ENCODE measurements at places on chromosomes 7 and 10.

GRCh38 chr7:154986200-154986945 is 16.6 kb downstream of the PAXIP1 start:
- no peak for DNase-seq

DNA sequence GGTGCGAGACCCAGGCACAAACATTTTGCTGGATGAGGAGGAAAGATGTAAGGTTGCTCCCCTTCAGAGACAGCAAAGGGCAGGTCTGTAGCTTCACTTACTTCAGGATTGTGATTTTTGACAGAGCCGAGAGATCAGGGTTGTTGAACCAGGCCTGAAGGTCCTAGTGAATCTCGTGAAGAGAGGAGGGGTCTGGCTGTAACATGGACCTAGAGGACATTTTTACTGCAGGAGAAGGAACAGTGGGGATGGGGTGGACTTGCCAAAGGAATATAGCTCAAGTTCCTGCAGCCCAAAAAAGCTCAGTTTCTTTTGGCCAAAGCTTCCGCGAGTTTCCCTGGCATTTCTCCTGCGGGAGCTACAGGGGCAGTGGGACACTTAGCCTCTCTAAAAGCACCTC is 976 bp upstream of the EGFR start:
- no peak for DNase-seq

DNA sequence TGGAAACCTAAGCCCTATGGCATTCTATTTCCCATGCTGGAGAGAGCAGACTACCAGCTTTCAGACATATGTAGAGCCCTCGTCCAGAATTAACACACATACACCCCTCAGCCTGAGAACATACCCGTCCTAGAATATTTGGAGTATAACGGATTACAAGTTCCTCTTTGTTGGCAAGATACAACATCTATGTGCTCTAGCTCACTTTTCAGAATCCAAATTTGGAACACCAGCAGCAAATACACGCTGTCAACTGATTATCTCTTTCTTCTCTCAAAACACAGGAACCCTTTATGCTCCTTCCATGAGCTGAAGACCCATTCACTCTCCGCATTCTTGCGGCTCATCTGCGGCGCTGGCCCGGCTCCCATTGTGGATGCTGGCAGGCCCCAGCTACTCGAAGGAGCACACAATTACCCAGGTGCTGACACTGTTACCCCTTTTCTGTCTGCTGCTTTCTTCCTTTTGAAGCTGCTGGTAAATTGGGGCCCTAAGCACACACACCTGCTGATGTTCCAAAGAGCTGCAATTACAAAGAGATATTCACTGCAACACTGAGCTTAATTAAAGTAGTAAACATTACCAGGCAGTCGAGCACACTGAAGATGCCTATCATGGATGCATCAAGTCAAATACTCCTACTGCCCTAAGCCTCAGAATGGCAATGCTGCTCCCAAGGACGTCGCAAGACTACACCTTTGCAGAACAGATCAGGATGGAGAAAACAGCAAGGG is 70.0 kb downstream of the VOPP1 start:
- no peak for DNase-seq

DNA sequence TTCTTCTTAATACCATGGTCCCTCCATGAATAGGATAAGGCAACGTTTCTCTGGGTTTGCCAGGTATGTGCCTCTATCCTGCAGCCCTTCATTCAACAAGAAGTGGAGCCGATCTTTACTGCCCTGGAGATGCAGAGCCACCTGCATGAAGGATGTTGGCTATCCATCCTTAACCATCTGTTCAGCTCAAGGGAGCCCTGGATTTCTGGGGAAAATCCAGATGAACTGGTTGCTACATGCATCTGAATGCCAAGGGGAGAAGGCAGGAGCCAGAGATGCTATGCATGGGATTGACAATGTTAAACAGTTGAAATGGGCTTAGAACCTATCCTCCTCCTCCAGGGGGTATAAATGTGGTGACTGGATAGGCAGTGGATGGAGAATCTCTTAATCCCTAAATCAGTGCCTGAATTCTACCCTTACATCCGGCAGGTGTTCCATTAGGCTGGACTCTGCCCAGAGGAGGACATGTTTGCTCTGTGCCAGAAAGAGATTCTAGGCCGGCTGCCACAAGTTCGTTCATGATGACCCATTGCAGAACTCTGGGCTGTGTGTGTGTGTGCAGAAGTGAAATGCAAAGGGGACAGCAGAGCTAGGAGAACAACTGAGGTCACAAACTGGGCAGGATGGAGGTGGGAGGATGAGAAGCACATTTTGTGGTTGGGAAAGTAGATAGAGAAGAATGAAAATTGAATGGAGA is 15.6 kb downstream of the CPED1 start:
- DNase-seq, result no peak

DNA sequence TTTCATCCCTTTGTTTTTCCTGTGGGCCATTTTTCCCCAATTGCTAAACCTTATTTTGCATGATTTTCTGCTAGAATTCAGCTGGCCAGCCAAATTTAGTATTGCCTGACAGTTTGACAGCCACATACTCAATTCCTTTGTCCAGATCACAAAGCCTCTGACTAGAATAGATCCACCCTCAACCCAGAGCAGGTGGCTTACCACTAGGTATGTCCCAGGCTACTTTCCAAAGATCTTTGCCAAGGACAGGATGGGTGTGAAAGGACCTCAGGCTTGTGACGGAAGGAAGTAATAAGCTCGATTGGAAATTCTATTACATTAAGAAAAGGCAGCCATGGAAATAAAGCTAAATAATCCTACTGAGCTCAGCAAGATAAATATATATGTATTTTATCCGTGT is 50.6 kb upstream of the AGK start:
- DNase-seq, result no peak

DNA sequence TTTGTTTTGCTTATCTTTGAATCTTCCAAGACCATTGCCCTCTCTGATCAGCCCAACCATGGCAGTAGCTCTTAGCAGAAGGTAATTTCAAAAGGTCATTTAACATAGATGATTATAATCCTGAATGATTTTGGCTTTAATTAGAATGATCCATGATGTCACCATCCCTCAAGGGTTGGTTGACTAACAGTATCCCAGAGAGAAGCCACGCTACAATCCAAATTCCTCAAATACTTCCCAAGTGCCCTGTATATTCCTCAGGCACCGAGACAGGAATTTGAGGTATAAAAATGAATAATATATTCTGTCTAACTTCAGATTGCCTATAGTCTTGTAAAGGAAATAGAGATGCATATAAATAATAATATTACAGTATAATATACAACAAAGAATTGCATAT is 42.1 kb upstream of the TMEM196 start:
- DNase-seq, result no peak

DNA sequence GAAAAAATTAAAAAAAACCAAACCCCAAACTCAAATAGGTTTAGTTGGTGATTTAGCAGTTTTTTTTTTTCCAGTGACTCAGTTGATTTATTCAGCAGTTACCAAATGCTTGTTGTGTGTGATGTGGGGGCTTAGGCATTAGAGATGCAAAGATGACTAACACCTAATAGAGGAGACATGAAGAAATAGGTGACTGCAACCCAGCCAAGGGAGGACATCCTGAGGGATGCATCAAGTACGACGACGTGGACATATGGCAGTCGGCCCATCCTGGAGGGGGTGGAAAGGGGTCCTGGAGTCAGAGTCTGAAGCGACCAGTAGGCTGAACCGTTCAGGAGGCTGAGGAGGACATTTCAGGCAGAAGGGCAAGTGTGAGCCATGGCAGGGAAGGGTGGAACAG is 35.5 kb downstream of the LRMDA start:
- DNase-seq, result no peak

DNA sequence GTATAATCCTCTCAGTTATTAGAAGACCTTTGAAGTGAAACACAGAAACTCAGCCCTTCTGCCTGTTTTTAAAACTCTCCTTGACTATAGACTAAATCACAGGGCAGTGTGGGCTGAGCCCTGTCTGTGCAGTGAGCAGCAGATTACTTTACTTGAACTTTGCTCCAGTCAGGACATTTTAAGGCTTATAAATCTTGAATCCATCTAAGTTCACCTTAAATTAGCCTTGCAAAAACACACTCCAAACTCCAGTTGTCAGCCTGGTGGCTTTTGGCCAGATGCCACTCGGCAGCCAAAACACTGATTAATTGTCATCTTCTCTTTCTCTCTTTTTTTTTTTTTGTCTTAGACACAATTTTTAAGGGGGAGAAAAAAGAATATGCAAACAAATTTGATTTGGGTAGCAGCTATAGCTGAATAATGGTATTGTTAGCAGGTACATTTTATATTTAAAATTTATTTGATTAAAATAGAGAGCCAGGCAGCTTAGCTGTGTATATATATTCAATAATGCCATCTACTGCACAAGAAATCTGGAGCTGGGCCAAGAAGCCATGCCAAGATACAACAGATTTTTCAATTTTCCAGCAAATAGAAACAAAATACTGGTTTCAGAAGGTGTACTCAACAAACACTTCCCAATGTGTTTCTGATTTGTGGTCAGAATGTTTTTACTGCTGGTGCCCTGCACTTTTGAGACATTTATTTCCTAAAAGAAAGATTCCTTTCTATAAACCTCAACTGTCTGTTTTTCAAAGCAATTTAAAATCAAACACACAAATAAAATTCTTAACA is 247.7 kb downstream of the TFEC start:
- no peak for DNase-seq

DNA sequence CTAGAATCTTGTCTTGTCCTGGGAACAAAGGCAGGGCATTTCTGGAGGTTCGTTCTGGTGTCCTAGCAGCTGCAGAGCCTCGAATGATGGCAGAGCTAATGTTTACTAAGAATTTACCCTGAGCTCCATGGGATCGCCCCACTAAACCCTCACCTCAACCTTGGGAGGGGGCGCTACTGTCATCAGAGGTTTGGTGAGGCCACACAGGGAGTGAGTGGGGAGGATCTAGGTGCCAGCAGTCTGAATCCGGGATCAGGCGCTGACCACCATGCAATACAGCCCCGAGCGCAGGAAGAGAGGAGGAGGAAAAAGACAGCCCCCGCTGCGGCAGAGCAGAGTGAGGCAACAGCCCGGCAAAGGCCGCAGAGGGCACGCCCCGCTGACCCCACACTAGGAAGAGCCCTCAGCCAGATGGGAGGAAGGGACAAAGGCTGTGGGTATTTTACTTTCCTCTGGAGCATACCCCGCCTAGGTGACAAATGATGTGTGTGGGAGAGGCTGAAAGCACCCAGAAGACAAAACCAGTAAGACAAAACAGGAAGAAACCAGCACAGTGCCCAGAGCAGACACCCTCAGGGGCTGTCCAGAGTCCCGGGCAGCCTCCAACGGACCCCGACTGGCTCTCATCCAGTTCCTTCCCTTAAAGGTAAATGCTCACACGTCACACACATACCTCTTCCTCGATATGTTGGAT is 103.5 kb downstream of the FAM53B start:
- DNase-seq, result no peak

GRCh38 chr7:44963364-44964290 is 15.2 kb downstream of the MYO1G start:
- DNase-seq, result no peak

- no peak for DNase-seq
These were observed 4.9 kb upstream of the FOXL3 start for GRCh38 chr7:284762-285722.

DNA sequence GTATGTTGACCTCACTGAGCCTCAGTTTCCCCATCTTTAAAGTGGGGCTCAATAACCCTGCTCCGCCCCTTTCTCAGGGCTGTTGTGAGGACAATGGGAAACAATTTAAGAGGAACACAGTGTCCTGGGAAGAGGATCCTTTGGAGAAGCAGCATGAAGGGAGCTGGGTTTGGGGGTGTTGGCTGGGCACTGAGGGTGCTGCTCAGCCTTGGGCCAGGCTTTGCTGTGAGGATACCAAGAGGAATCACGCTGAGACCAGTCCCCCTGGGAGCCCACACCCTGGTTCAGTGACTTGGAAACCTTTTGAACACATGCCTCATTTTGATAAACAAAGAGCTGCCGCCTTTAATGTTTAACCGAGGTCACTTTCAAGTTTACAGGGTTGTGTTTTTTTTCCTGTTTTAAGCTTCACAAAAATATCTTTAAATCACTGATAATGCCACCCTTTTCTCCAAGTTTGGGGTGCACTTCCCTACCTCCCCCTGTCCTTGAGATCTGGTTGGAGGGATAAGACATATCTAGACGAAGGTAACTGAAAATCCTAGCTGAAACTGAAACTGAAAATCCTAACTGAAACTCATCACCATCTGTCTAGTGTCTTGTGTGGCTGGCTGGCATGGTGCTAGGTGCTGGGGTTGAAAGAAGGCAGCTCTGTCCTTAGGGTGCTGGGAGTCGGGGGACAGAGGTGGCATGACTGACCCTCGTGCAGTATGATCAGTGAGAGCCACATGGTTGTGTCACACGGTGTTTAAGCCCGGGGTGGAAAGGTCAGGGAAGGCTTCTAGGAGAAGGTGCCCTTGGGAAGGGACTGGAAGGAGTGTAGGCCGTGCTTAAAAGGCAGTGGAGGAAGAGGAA is 27.7 kb downstream of the ZNF775 start:
- no peak for DNase-seq

DNA sequence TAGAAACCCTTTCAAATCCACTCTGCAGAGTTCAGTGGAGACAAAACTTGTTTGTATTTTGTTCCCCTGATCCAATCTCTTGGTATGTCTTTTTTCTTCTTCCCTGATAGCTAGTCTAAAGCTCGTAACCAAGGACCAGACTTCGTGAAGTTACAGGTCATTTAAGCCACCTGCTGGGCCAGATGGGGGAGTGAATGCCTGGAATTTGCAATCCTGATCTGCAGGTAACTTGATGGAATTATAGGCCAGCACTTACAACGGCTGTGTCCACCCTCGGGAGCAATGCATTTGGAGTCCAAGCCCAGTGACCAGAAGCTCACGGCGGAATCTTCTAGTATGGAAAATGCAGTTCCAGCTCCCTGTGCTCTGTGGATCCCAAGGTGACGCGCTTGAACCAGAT is 566.9 kb downstream of the TCERG1L start:
- DNase-seq, result no peak

DNA sequence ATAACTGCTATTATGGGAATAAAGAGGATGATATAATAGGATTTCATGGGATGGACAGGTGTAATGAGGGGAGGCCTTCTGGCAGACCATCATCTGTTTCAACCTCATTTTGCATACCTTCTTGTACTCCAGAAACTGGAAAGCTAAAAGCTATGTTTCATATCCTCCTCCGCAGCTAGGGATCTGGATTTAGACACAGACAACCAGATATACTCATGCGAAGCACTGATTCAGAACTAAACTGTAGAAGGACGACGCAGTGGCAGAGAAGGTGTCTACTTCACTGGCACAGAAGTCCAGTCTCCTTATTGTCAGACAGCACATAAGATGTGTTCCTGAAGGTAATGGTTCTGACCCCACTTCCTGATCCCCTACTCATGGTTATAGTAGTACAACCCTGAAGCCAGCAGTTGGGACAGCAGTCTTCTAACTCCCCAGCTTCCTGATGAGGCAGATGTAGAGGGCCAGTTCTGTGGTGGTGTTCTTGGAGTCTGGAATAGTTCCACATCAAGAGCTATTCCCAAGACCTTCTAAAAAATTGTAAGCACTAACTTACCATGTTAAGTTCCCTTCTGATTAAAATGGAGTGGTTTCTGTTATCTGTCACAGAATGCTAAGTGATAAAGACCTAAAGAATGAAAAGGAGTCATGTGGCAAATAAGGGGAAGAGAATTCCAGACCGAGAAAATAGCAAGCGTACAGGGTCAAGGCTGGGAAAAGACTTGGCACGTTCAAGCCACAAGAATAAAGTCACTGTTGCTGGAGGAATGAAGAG is 550.3 kb downstream of the GRM8 start:
- DNase-seq, result no peak
